Activated naive CD8-positive, alpha-beta T cell treated with anti-CD3 and anti-CD28 coated beads, Interleukin-2, amount 10 ng/mL, durations not matched to agents 7 days and 5 days (primary cell): ENCODE measurements at places on chromosomes 6 and 20.

DNA sequence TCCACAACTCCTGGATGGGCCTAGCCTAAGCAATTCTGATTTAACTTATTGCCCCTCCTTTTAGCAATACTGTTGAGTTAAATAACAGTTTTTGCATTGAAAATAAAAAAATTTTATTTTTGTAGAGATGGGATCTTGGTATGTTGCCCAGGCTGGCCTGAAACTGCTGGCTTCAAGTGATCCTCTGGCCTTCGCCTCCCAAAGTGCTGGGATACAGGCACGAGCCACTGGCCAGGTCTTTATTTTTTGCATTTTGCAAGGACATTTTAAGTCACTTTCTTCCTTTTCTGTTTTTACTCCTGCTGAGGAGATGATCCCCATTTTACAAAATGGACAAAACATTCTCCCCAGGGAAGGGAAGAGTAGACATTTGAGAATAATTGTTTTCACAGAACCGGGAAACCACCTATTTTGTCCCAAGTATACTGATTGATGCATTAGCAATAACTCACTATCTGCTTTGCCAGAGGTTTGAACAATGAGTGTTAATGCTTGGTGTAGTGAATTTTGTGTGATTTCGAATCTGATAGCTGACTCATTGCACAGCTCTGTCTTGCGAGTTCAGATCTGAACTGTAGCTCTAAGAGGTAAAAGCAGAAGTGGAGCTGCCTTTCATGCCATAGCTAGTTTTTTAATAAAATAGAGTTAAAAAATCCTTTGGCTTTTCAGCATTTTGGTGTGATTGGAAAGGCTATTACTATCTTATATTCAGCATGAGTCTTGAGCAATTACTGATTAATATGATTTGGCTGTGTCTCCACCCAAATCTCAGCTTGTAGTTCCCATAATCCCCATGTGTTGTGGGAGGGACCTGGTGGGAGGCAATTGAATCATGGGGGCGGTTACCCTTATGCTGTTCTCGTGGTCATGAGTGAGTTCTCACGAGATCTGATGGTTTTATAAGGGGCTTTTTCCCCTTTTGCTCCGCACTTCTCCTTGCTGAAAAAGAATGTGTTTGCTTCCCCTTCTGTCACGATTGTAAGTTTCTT lies 20.9 kb downstream of the IGF2R start:
- H3K27me3 ChIP-seq, result no peaks in the 10 kb centered on the region
- peaks cover 41% of the 10 kb centered on the region for H3K36me3 ChIP-seq
- DNase-seq, result no peak
- H3K27ac ChIP-seq, result no peak overlapping the region
- H3K4me3 ChIP-seq, result no peak overlapping the region
- H3K4me1 ChIP-seq, result peaks cover 31% of the 10 kb centered on the region

GRCh38 chr20:48866936-48867335 lies 39.1 kb upstream of the PREX1 start:
- H3K4me3 ChIP-seq, result no peak overlapping the region
- no peak for DNase-seq
- peaks cover 4% of the 10 kb centered on the region for H3K36me3 ChIP-seq
- H3K27ac ChIP-seq, result no peak overlapping the region

DNA sequence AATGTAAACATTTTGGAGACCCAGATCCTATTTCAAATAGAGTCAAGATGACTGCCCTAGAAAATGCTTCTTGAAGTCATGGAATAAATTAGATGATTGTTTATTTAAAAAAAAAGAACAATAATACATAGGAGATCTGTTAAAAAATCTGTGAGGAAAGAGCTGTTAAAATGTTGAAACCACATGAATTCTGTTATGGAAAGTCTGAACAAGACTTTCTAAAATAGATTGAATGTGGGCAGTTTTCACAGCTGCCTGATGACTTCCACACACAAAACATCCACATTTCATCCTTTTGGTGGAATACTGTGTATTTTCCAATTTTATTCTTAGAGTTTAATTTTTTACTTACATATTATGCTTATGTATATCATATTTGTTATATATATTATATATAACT lies 186.1 kb downstream of the LAMA2 start:
- H3K27me3 ChIP-seq, result peaks cover 2% of the 10 kb centered on the region
- DNase-seq, result no peak
- H3K4me1 ChIP-seq, result no peaks in the 10 kb centered on the region
- H3K36me3 ChIP-seq, result no peaks in the 10 kb centered on the region
- no peak overlapping the region for H3K4me3 ChIP-seq

DNA sequence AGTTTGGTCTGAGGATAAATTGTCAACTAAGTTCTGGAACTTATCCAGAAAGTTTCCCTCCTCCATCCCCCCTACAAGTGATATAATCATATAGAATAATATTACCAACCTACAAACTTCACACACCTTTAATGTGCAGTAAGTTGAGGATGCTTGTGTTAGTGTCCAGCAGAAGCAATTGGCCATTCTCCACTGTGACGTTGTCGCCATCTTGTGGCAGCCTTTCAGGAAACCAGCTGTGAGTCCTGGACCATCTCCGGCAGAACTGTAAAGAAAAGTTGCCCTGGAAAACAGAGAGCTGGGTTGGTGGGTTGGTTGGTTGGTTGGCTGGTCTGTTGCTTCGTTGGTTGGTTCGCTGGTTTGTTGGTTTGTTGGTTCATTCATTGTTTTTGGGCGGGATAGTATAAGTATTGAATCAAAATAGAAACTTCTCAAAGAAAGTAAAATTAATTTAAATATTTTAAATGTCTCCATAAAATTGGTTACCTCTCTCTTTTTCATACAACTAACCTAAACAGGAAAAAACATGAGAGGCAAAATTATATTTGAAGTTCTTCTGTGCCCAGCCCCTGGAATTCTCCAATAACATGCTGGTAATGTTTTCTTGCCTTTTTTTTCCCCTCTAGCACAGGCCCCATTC lies 127.5 kb downstream of the PKHD1 start:
- H3K4me3 ChIP-seq, result no peak overlapping the region
- no peak overlapping the region for H3K27ac ChIP-seq
- DNase-seq, result peak; percentile 51
- H3K4me1 ChIP-seq, result no peaks in the 10 kb centered on the region
